ENCODE measurements at places on chromosomes 6 and 20. TPM values are rescaled to one million over a fixed set of nuclear protein-coding genes. Genes with fewer than 3 reads are reported as not detected.

- no peak for DNase-seq
These were observed 363.2 kb upstream of the FLRT3 start for GRCh38 chr20:14700639-14700960.

DNA sequence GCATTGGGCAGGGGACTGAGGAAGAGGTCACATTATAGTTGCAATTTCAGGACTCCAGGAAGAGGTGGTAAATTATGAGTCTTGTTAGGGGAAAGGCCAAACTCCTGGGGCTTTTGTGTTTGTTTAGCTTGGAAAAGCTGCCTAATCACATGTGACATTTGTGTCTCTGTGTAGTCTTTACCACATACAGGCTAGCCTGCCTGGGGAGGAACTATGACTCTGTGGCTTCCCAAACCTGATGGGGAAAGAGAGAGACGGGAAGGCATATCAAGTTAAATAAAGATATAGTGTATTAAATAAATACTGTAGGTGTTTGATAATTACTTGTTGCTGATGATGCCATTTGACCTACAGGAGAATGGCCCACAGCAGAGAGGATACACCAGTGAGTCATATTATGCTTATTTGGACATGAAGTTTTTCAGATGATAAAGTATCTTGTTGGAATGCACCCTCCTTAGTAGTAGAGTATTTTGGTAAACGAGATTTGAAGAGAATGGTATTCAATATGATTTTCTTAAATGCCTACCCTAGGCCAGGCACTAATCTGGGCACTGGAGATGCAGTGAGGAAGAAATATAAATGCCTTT, 4.0 kb downstream of the BLTP3A start:
- DNase-seq: no peak

DNA sequence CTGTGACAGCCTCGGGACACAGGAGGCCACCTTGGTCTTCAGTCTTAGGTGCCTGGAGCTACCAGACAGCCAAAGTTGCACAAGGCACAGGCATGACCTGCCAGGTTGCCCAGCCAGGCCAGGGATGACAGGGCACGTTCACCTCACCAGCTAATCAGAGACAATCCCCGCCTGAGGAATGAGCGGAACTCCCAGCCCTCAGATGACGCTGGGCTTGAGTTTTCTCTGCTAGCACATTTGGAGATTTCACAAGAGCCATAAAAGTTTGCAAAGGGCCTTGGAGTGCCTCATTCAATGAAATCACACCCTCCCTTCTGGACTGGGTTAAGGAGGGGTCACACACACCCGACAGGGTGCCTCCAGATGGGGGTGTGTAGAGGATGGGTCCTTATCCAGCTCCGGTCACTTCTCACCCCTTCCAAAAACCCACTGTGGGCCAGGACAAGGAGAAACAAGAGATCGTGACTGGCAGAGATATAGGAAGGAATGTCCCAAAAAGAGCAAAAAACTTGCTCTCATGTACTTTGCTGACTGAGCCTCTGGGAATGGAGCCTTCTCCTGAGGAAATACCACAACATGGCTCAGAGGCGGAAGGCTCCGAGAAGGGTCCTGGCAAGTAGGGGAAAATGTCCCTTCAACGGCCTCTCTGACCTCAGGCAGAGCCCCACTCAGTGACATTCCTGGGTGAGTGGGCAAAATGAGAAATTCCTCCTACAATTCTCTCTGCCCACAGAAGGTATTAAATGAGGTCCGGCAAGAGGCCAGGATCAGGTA, 121.6 kb downstream of the ISM1 start:
- no peak for DNase-seq

Gene TSPO2
- total RNA-seq: not detected

- DNase-seq: peak; percentile 36
These were observed 534 bp downstream of the ZNF76 start for GRCh38 chr6:35259948-35260590.

- no peak for DNase-seq
These were observed 469.8 kb upstream of the SOX4 start for GRCh38 chr6:21123507-21124436.

Measured in thoracic aorta (tissue), 2 donors.